Caudate nucleus (tissue), 63 donors: ENCODE measurements at places on chromosomes 4 and X.

DNA sequence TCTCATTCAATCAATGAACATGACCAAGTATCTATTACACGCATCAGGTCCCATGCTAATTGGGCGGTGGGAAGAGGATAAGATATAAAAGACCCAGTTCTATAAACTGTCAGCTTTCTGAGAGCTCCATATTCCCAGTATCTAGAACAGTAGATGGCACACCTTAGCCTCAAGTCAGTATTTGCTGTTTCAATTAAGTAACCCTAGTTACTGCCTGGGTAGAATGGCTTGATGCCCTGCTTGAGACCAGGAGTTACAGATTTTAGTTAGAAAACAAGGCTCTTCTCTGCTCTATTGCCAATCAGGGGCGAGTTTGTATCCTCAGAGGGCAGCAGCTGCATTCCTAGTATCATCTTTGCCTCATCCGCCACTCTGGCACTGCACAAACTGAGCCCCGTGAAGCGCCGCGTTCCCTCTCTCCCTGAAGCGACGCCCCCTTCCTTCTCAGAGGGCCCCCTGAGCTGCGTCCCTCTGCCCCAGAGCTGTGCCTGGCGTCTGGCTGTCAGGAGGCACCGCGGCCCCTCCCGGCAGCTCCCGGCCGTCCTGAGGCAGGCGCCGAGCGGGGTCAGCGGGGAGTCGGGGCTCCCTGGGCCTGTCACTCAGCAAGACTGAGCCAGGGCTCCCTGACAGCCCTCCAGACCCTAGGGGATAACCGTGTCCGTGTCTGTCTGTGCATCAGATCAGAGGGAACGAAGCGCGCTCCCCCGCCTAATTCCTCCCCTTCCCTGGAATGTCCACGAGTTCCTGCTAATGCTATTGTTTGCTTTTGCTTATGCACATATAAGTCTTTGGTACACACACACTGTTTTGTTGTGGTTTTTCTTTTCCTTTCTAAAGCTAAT is 212.4 kb upstream of the TTC29 start:
- DNase-seq: no peak

DNA sequence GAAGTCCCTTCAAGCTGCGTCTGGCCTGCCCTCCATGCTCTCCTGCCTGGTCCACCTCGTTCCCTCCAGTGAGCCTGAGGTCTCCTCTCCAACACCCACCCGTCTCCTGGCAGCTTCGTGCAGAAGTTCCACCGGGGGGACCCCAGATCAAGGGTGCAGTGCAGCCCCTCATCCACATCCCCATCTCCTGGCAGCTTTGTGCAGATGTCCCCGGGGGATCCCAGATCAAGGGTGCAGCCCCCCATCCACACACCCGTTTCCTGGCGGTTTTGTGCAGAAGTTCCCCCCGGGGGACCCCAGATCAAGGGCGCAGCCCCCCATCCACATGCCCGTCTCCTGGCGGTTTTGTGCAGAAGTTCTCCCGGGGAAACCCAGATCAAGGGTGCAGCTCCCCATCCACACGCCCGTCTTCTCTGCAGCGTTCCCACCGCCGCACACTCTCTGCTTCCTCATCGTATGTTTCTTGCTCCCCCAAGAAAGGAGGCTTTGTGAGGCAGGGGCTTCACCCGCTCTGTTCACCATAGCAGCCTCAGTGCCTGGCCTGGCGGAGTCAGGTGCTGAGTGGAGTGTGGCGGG is 35.7 kb downstream of the PIGG start:
- no peak for DNase-seq

- no peak for DNase-seq
These were observed 40.4 kb upstream of the CHRDL1 start for GRCh38 chrX:110836001-110836400.

- DNase-seq: no peak
These were observed 880.2 kb downstream of the RAPGEF2 start for GRCh38 chr4:159983082-159983481.

DNA sequence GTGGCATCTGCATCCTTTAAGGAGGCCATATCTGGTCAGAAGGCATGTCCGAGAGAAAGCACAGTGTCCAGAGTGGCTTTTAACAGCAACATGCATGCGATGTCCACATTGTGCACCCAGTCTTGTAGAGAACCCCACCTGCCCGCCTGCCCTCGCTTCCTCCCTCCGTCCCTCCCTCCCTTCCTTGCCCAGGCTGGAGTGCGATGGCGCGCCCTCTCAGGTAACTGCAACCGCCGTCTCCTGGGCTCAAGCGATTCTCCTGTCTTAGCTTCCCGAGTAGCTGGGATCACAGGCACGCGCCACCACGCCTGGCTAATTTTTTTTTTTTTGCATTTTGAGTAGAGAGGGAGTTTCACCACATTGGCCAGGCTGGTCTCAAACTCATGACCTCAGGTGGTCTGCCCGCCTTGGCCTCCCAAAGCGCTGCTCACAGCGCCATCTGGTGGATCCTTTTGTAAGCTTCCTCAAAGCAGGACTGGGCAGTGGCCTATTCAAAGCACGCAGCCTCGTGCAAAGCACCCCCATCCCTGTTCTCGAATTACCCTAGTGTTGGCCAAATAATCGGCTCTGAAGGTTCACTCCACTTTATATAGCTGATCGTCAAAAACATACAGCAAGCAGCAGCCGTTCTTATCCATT is 15.0 kb downstream of the BRCC3 start:
- DNase-seq: peak; percentile 1

GRCh38 chr4:87580057-87580456 is 28.3 kb upstream of the DSPP start:
- DNase-seq: no peak

DNA sequence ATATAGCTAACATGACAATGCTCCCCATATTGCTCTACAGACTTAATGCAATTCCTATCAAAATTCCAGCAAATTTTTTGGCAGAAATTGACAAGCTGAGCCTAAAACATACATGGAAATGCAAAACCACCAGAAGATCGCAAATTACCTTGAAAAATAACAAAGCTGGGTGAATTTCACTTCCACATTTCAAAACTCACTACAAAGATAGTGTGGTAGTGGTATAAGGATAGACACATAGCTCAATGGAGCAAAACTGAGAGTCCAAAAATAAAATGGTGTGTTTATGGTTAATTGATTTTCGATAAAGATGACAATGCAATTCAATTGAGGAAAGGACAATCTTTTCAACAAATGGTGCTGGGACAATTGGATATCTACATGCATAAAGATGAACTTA is 65.8 kb downstream of the SLC9A7 start:
- no peak for DNase-seq
